ENCODE measurements at places on chromosomes 7 and 10.

DNA sequence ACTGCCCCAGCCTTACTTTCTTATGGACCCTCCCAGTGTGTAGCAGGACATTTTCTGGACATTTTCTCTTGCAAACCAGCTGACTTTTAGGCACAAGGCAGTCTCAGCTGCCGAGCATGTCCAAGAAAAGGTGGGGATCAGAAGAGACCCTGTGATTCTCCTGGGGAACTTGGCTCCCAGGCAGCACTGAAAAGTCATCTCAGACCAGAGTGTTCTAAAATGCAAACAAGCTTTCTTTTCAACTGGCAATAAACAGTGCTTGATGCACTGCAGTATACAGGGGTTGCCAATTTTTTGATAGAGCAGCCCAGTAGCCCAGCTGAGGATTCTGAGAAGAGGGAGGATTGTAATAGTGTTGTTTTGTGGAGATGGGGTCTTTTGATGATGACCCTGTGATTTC is 168.0 kb upstream of the PHYHIPL start:
- DNase-seq = no peak

DNA sequence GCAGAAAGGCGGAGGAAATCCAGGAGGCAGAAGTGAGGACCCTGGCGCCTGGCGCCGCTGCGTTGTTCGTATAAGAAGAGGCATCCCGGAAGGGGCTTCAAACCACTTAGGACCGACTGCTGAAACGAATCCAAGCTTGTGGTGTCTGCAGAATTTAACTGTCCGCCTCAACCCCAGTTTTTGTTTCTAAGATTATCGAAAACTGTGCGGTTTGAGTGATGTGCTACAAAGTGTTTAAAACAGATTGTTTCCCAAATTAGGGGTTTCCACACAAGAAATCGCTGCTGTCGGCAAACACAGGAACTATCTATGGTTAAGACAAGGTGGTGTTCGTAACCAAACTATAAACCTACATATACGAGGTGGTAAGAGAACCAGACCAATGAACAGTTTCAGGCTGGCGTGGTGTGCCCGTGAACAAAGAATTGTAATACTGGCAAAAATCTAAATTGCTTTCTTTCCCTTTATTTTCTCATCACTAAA is 835 bp upstream of the DGKI start:
- no peak for DNase-seq

DNA sequence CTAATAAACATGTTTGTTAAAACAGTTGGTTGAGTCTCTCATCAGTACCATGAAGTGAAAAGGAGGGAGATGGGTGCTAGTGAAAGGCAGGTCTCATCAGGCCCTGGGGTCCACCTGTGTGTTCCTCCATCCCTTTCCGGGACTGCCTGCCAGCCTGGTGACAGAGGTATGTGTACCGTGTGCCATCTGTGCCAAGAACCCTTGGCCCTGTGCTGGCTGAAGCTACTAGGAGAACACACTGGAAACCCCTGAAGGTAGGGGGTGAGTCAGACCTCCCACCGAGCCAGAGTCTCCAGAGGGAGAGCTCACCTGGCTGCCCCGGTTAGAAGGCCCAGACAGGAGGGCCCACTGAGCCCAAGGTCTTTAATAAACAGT is 2.3 kb downstream of the DDIT4 start:
- no peak for DNase-seq

GRCh38 chr7:33062023-33062781 is at the start of gene NT5C3A:
TSS of gene NT5C3A (minus strand) at chr7:33062776. CDS start at chr7:33062705, 71 bp downstream.
- DNase-seq = no peak

- peak; percentile 10 for DNase-seq
Measured at GRCh38 chr7:26910221-26910620, 45.8 kb upstream of the SKAP2 start.

DNA sequence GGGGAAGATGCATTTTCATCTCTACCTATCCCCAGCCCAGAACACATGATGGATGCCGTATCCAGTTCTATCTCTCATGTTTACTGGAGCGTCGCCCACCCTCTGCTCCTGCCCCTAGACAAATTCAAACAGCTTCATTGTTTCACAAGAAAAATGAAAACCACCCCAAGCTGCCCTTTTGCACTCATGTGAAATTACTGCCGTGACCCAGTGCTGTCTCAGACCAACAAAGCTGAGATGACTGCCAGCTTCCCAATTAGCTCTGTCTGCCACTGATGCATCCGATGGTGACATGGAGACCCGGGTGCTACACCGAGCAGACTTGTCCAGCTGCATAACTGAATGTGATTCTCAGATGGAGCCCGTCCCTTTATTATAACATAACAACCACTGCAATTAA is 67.7 kb downstream of the FOXI2 start:
- DNase-seq = no peak

- no peak for DNase-seq
Measured at GRCh38 chr7:117718116-117718835, 155.0 kb downstream of the CTTNBP2 start.

DNA sequence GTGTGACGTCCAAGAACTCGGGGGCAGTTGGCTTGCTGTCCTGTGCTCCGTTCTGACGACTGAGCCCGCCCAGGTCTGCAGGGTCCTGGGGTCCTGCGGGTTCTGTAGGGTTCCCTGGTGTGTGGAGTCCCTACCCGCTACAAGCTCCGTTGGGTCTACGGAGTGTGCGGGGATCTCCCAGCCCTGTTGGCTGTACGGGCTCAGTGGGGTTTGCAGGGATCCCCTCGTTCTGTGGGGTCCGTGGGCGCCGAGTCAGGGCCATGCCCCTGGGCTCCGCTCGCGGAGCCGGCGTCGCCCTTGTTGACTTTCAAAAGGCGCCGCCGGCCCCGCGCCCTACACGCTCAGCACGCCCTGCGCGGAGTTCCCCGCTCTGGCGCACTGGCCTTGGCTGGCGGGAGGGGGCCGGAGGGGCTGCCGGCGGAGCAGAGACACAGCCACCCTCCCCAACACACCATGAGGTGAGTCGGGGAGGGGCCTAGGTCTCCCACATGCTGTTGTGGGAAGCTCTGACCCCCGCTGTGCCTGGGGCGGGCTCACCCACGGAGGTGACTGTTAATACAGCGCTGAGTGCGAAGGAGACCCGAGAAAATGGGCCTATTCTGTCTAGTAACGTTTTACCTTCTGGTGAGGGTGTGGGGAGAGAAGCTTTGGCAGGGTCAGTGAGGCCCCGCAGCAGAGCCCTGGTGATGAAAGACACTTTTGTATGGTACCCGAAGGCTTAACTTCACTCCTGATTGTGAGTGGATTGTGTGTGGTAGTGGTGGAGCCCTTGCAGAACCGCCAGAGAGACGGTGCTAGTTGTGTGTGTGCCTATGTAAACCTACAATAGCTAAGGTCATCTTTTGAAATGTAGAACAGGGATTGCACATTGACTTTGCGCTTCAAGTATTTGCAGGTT is 8.1 kb downstream of the TASOR2 start:
- DNase-seq = no peak

GRCh38 chr10:93150289-93150688 is 76.6 kb downstream of the CYP26A1 start:
- no peak for DNase-seq

- no peak for DNase-seq
Measured at GRCh38 chr10:119319161-119319919, 112.0 kb downstream of the GRK5 start.

GRCh38 chr7:18429547-18429946 is 66.0 kb upstream of the HDAC9 start:
- no peak for DNase-seq

GRCh38 chr10:116104210-116104932 is 168.6 kb downstream of the GFRA1 start:
- DNase-seq = no peak

DNA sequence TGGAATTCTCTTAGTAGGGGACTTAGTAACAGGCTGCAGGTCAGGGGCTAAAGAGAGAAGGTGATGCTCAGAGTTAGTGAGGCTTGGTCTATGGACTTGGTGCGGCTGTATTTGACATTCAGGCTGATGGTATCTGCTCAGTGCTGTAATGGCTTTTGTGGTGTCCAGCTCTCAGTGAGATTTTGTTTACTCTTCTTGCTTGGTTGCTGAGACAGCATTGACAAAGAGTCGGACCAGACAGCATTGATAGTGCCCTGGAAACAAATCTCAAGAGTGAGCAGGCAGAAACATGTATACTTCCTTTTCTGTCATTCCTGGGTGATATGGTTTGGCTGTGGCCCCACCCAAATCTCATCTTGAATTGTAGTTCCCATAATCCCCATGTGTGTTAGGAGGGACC is 202.0 kb downstream of the STK31 start:
- no peak for DNase-seq

- DNase-seq = no peak
Measured at GRCh38 chr10:49202266-49202665, 14.1 kb upstream of the TMEM273 start.

DNA sequence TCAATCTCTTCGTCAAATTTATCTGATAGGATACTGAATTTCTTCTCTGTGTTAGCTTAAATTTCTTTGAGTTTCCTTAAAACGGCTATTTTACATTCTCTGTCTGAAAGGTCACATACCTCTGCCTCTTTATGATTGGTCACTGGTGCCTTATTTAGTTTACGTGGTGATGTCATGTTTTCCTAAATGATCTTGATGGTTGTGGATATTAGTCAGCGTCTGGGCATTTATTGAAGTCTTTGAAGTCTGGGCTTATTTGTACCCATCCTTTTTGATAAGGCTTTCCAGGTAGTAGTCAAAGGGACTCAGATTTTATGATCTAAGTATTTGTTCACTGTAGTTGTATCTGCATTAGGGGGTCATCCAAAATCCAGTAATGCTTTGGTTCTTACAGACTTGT is 1407.5 kb upstream of the LRRTM3 start:
- DNase-seq = no peak

GRCh38 chr7:121097577-121097976 is 109.1 kb downstream of the CPED1 start:
- no peak for DNase-seq

DNA sequence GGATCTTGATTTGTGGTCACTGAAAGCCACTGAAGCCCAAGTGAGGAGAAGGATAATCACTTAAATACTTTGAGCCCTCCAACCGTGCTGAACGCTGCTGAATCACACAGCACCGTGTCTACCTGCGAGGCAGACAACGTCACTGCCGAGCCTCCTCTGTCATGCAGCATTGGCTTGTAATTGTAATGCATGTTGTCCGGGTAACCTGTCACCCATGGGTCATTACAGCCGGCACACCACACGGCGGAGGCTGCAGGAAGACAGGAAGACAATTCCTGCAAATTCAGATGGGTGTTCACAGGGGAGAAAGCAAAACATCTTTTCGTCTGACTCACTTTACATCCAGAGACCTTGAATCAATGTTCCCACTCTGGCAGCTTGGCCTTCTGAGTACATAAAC is 546.1 kb upstream of the FOXK1 start:
- no peak for DNase-seq

GRCh38 chr10:70786799-70787415 is 1.7 kb upstream of the TBATA start:
- DNase-seq = no peak

GRCh38 chr7:152601305-152601798 is 74.6 kb downstream of the XRCC2 start:
- no peak for DNase-seq

DNA sequence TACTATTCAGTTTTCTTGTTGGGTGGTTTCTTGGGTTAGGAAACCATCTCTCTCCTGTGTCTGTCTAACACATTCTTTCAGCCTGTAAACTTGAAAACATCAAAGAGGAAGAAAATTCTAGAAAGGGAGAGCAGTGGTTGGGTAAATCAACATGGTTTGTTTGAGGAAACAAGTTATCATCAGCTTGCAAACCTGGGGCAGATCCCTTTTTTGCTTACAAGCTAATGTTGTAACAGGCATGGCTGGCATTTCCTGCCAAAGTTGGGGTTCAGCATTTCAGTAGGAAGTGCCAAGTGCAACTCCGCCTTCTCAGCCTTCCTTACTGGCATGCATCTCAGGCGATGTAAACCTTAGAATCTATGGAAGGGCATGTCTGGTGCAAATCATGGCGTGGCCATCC is 112.6 kb downstream of the EEPD1 start:
- DNase-seq = no peak

DNA sequence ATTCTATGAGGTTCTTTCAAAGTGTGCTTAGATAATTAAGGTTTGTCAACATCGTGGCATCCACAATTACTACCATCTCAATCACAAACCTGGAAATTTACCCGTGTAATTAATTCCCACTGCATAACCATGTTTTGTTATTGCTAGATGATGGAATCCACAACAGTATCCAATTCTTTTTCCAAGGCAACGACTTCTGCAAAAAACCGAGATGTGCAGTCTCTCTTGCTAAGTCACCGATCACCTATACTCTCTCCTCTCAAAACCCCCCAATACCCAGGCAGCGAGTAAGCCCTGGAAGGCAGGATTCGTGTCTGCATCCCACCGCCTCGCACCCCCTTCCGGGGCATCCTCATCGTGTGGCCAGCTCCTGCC is 678 bp upstream of the EIF4H start:
- DNase-seq = no peak

DNA sequence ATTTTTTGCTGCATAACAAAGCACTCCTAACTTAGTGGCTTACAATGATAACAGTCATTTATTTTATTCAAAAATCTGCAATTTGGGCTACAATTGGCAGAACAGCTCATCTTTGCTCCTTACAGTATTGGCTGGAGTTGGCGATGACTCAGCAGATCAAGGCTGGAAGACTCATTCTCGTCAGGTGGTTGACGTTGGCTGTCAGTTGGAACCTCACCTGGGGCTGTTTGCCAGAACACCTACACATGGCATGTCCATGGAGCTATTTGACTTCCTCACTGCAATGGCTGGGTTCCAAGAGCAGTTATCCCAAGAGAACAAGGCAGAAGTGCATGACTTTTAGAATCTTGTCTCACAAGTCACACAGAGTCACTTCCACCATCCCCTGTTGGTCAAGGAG is 75.1 kb downstream of the NOD1 start:
- no peak for DNase-seq

- no peak for DNase-seq
Measured at GRCh38 chr7:92020636-92021035, 80.0 kb downstream of the AKAP9 start.

DNA sequence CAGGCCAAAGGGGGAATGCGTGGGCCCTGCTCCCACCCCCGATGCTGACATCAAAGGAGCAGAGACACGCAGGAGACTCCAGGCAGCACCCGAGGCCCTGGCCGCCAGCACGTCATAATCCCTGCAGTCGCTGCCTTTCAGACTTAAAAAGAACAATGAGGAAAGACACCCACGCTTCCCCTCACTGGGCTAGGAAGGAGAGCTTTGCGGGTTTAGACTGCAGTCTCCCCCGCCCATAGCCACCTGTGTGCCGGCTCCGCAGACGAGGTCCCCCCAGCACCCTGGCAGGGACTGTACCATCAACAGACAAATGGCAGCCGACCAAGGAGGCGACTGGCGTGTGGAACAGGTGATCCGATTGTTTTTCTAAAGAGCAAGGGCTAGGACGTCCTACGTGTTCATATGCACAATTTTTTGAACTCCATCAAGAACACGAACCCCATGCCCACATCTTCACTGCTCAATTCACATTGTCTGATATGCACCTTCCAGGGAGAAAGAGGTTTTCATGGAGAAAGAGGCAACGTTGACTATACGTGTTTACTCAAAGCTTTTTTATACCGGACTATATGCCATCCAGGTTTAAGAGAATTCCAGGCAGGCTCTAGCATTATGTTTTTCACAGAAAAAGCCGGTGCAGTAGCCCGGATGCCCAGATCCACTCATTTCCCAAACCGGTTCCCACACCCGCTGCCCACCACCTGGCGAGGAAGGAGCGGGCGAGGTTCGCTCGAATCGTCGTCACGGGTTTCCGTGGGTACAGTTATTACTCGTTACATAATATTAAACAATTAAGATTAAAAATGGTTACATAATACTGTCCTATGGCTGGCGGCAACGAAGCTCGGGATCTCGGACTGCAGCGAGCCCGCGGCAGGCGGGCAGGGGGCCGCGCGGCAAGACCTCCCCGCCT is 1.1 kb downstream of the GRB10 start:
- DNase-seq = no peak
